Right ventricle myocardium inferior (tissue), 1 donor: ENCODE measurements at places on chromosomes 5 and 9.

DNA sequence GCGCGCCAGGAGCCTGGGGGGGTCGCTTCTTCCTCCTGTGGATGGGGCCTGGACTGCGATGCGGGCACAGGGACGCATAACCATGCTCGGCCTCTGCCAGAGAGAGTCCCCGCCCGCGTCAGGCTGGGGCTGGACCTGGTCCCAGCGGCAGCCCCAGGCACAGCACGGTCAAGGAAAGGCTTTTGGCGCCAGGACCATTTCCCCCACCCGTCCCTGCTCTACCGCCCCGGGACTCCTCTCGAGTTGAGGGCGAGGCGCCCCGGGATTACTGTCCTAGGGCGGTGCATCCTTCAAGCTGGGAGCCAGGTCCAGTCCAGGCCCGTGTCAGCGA, 341 bp downstream of the MXD3 start:
- peak; percentile 65 for DNase-seq

DNA sequence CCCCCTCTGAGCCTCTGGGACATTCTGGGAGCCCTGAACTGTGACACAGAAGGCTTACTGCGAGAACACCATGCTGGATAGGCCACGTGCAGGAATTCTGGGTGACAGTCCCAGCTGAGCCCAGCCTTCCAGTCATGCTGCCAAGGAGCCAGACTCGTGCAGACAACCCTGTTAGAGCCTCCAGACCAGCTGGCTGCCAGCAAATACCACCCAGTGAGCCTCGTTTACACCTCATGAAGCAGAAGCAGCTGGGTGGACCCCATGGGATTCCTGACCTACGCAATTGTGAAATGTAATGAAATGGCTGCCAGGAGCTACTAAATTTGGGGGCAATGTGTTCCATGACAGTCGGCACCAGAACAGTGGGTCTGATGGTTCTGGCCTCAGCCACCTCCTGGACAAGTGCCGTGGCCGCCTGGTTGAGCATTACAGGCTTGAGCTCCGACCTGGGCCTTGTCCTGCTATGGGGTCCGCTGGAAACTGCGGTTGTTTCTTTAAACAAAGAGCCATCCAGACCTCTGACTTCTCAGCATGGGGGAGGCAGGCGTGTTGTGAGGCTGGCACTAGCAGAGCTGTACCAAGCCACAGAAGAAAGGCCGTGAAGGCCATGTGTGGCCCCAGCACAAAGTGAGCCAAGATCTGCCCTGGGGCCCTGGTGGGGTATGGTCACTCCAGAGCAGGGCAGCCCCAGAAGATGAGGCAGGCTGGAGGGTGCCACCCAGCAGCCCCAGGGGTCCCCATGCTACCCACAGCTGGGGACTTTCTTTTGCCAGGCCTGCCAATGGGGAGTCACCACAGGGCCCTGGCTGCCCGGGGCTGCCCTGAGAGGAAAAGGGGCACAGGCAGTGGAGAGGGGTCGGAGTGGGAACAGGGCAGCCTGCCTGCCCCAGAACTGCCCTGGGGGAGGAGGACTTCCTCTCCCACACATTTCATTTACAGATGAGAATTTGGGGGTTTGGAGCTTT, 19.3 kb upstream of the RXRA start:
- peak; percentile 46 for DNase-seq

DNA sequence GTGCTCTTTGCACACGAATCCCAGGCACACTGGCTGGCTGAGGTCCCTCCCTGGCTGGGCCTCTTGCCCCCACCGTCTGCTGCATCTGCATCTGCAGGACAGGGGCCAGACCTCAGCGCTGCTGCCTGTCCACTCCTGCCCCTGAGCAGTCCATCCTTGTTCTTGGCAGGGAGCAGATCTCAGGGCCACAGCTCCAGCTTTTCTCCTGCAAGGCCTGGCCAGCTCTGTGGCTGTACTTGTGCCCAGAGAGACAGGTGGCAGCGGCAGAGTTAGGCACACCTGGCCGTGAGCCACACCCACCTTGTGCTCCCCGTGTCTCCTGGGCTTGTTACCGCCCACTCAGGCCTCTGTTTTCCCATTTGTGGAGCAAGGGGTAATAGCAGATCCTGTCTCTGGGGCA, 13.9 kb downstream of the NEK6 start:
- DNase-seq = no peak

GRCh38 chr5:172920447-172920849, 38.8 kb upstream of the RPL26L1 start:
- no peak for DNase-seq

DNA sequence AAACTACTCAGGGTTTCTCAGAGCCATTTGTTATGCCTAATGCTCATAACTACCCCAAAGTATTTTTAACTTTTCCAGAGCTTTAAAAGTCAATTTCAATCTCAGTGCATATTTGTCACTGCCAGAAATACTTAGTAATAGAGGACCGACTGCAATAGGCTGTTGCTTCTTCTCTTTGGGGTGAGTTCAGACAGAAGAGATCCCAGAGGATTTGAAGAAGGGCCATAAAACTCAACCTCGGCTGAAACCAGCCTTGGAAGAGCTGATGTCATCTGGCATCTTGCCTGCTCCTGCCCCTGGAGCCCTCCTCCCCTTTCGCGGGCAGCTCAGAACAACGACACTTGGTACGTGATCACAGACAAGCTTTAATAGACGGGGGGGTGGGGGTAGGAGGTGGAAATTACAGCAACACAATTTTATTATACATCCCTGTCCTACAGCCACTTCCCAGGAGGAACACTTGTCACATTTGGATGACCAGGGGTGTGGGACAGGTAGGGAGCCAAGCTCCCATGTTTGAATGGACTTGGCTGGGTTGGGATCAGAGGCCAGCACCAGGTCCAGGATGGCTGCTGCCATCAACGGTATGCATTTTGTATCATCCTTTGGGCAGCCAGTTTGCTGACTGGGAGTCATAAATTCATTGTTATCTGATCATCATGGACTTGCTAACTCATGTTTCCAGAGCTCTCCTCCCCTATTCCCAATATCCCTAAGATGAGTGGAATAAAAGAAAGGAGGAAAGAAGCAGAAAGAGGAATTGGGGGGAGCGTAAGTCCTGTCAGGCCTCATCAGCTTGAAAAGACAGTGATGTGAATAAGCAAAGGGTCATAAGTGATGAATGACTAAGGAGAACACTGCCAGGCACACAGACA, 186.6 kb upstream of the PANK3 start:
- DNase-seq = no peak

DNA sequence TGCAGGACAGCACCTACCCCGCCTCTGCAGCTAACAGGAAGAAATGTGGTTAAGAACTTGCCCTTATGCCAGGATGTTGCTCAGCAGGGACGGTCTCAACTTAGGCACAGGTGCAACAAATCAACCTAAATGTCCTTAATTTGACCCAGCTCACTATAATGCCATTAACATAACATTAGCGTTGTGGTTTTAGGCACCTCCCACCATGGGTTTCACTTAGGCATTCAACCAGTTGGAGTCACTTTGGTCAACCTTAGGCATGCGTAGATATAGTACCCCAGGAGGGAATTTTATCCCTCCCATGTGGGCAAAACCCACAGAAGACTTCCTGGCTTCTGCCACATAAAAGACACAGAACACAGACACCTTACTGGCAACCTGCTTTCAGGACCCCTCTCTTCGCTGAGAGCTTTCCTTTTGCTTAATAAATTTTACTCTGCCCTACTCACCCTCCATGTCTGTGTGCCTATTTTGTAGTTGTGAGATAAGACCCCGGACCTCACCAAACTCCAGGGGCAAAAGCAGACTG, 8.7 kb upstream of the ERAP1 start:
- DNase-seq = no peak

DNA sequence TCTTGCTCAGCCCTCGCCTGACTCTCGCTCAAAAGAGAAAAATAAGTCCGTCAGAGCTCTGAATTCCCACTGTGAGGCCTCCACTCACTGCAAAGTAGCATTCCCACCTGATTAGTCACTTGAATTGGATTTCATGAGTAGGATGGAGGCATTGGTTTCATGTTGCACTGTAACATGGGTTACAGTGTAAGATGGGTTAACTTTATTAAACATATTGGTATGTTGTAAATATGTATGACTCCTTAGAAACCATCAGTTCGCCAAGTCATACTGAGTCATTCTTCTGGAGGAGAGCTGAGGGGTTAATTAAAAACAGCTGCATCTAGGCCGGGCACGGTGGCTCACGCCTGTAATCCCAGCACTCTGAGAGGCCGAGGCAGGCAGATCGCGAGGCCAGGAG, 93.8 kb upstream of the BNC2 start:
- no peak for DNase-seq

GRCh38 chr5:154349626-154350264, 96.1 kb upstream of the SAP30L start:
- DNase-seq = no peak

GRCh38 chr9:35852876-35853865, 17.0 kb downstream of the OR13J1 start:
- no peak for DNase-seq

DNA sequence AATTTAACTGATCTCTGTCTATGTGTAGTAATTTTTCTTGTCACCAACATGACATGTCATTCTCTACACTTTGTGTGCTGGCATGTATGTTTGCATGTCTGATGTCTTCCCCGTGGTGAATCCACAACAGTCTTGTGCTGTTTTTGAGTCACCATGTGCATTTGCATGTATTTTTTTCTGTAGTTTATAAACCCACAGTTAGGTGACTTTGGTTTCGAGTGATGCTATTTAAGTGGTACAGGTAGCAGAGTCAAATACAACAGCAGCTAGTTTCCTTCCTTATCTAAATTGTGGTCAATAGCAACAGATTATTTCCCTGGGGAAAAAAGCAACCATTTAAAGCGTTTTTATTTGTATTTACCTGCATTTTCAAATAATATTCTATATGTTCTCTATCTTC, 89.9 kb upstream of the FSD1L start:
- no peak for DNase-seq

GRCh38 chr9:98552331-98552730, 156.4 kb downstream of the GABBR2 start:
- no peak for DNase-seq
